ENCODE measurements at places on chromosomes 3 and 15.

DNA sequence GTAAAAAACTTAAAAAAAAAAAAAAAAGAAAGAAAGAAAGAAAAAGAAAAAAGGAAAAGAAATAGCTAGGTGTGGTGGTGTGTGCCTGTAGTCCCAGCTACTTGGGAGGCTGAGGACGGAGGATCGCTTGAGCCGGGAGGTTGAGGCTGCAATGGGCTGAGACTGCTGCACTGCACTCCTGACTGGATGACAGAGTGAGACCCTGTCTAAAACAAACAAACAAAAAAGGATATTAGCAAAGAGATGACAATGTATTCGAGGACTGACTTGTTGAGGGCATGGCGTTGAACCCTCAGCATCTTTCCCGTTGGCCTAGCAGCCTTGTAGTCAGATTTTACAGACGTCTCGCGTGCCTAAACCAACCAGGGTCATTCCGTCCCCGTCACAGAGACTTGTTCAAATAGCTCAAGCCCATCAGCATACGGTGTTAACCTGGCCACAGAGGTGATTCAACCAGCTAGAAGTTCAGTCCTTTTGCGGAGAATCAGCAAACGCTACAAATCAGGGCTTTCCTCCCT, 528 bp upstream of the NIT2 start:
- no peak for DNase-seq

DNA sequence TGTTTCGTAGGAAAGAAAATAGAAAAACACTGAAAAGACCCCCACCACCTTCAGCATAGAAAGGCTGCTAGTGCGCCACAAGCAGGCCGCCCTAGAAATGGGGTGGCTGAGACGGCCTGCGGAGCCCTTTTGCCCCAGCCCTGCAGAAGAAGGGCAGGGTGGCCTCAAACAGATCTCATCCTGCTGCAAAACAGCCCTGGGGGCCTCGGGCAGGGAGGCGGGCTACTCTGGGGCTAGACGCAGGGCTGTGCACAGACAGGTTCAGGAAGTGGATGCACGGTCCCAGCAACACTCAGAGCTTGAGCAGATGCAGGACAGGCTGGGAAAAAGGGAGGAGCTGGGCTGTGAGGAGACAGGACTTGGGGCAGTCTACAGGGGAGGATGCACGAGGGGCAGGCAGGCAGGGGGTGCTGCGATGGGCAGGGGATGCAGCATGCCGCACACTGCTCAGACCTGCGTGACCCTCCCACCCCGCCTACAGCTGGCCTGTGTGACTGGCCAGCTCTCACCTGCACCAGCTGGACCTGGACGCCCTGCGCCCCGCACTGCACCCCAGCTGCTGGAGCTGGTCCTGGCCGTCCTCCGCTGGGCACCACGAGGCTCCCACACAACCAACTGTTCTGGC, 34.3 kb downstream of the ZXDC start:
- no peak for DNase-seq

DNA sequence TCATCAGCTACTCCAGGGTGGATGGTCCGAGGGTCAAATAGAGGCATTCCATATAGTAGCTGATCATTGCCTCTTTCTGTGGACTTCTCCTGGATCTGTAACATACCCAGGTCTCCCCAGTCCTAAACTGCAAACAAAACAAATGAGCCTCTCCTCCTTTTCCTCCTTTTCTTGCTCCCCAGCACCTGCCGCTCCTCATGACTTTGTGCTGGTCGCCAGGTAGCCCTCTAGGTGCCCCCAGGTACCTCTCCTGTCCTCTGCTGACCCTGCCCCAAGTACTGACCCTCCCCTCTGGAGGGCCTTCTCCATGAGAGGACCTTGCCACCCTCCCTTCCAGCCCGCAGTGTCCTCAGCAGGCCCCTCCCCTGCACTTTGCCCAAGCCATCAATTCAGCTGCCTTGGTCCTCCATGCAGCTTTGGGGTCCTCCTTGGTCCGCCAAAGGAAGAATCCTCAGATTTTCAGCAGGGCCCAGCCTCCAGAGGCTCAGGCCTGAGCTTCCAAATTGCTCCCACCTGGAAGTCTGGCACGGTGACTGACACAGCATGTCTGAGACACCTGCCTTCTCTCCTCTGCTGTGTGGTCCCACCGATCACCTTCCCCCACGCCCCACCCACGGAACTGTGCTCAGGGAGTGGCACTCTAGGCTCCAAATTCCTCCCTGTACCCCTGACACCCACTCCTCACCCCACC, 111.0 kb downstream of the LRRK1 start:
- no peak for DNase-seq

DNA sequence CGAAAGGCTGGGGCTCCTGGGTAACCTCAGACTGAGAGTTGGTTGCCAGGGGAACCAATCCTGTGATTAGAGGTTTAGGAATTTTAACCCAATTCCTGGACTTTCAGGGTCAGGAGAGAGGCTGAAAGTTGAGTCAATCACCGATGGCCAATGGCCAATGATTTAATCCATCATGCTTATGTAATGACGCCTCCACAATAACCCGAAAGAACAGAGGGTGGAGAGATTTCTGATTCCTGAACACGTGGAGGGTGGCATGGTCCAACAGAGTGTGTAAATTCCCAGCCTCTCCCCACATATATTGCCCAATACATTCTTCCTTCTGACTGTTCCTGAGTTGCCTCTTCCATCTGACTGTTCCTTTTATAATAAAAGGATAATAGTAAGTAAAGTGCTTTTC, 137.2 kb upstream of the CBLB start:
- no peak for DNase-seq

- no peak for DNase-seq
These were observed 265.5 kb upstream of the TBC1D5 start for GRCh38 chr3:18007980-18008379.

- no peak for DNase-seq
These were observed 107.9 kb downstream of the LRIG1 start for GRCh38 chr3:66392966-66393332.

- DNase-seq, result no peak
These were observed 4.4 kb upstream of the PTPN23 start for GRCh38 chr3:47376393-47376792.

- DNase-seq, result no peak
These were observed 806.2 kb downstream of the NTRK3 start for GRCh38 chr15:87450314-87450713.

- no peak for DNase-seq
These were observed 4.2 kb downstream of the CCDC71 start for GRCh38 chr3:49161808-49162530.
